ENCODE measurements at places on chromosomes 4 and X.

- peak; percentile 55 for DNase-seq
Observed at GRCh38 chrX:65706041-65706828, 38.8 kb downstream of the MSN start.

DNA sequence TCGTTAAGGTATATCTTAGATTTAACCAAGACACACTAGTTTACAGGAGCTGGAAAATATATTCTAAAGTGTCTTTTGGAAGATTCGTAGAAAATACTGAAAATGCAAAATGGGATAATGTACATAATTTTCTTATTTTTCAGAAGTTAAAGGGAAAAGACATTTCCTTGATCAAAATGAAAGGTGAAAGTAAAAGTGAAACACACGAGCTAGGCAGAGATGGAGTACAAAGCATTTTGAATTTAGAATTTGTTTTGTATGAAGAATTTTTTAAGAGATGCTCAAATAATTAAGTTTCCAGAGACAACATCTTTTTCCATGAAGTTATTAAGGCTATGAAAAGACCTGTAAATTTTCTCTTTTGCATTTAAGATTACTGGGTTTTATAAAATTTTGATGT, 2192.6 kb upstream of the AGA start:
- DNase-seq, result no peak

GRCh38 chr4:22435652-22436051, 80.2 kb downstream of the ADGRA3 start:
- DNase-seq, result no peak

DNA sequence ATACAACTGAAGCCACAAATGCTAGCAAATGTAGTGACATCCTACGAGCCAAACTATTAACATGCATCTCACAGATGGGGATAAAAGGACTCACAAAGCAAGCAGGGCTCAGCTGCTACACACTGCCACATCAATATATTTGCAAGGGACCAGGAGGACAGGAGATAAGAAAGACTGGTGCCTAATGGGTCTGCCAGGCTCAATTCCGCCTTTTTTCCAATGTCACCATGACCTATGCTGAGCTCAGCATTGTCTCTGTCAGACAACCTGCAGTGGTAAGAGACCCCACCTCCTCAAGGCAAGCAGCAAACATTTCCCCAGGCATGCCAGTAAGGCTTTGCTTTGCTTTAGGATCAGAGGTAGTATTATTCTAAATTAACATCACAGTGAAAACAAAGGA, 435 bp downstream of the DCX start:
- no peak for DNase-seq

GRCh38 chr4:102411408-102411807, 66.1 kb upstream of the SLC39A8 start:
- peak; percentile 7 for DNase-seq

- no peak for DNase-seq
Observed at GRCh38 chr4:146029939-146030710, 91.5 kb upstream of the ZNF827 start.
